ENCODE measurements at places on chromosomes 11 and 22.

GRCh38 chr22:41642331-41643110 lies 21.4 kb downstream of the XRCC6 start:
- no peak for DNase-seq

DNA sequence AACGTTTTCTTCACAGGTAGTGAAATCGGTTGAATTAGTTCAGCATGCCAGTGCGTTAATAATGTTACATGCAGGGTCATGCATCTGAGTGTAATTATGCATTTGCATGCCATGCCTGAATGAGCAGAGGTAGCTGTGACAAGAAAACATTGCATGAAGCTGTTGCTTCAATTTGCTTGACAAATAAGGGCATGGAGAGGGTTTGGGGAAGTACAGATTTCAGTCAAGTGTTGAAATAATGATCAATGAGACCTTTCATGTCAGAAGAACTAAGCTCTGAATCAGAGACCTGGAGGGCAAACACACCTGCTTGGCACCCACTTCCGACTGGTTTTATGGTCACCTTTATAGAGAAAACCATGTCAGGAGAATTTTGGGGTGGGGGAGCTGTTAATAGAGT lies 221.4 kb downstream of the DBX1 start:
- no peak for DNase-seq

DNA sequence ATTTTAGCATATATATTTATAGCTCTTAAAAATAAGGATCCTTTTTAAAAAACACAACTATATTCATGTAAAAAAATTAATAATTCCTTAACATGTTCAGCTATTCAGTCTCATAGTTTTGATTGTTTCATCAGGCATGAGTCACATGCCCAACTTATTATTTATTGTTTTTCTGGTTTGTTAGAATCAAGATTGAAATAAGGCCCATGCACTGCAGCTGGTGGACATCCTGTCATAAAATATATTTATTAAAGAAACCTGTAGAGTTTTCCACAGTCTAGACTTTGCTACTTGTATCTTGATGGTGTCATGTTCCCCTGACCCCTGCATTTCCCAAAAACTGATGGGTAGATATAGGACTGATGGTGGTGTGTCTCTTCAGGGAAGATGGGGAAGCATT lies 77.4 kb downstream of the PARVA start:
- DNase-seq = no peak

DNA sequence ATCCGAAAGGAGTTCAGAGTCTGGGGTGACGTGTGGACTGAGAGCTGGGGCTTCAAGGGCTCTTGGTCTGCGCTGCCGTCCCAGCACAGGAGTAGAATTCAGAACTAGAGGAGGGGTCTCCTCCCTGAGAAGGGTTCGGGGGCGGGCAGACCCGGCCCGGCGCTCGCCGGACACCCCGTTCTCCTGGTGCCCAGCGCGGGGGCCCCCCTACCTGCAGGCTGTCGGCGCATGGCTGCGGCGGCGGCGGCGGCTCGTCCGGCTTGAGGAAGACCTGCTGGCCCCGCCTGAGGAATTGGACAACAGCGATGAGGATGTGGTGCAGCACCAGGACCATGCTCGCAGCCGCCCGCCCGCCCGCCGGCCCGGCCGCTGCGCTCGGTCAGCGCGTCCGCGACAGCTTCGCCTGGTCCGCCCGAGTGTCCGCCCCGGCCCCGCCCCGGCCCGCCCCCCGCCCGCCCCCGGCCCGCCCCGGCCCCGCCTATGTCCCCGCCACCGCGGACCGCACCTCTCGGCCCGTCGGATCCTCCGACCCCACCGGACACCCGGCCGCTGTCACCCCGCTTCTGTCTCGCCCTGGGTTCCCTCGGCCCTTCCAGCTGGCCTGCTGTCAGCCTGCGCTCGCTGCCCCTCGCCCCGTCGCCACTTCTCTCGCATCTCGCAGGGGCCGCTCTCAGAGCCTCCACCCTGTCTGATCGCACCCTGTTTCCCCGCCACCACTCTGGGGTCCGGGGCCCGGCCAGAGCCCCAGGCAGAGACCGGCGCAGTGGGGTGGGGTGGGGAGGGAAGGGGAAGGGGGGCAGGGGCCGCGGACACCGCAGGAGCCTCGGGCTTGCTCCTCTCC lies 32.0 kb downstream of the PDE2A start:
- DNase-seq = peak; percentile 55

- DNase-seq = no peak
These were observed 74.6 kb upstream of the SEPTIN5 start for GRCh38 chr22:19639610-19640135.

DNA sequence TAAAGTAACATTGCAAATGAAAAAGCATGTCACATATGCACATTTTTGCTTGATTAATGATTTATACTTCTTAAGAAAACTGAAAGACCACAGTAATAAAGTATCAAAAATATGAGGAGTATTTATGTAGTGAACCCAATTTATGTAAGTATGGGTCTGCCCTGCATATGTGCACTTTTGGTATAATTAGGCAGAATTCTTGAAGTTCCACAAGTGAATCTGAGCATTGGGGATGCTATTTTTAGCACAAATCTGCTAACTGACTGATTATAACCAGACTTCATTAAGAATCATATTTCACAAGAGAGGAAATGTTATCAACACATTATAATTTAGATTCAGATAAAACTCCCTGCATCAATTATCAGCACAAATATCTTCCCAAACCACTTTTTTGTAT lies 407.1 kb upstream of the LRRC4C start:
- no peak for DNase-seq

GRCh38 chr11:82992223-82992622 lies 79.5 kb downstream of the RAB30 start:
- DNase-seq = no peak

- peak; percentile 46 for DNase-seq
These were observed 29.6 kb downstream of the CAT start for GRCh38 chr11:34468209-34468841.

DNA sequence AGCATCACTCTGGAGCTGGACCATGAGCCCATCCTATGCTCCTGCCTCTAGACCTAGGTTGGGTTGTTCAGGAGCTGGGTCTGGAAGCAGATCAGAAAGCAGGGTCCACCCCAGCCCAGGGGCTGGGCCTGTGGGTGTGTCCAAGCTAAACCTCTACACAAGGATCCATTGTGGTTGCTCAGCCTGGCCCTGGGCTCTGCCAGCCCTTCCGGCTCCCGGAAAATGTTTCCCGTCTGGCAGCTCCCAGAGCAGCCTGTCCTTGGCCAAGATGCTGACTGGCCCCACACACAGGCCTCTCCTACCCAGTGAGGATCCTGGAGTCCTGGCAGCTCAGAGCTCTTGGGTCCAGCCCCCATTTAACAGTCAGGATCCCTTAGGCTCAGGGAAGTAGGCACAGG lies 35.3 kb upstream of the FCHSD2 start:
- DNase-seq = no peak

DNA sequence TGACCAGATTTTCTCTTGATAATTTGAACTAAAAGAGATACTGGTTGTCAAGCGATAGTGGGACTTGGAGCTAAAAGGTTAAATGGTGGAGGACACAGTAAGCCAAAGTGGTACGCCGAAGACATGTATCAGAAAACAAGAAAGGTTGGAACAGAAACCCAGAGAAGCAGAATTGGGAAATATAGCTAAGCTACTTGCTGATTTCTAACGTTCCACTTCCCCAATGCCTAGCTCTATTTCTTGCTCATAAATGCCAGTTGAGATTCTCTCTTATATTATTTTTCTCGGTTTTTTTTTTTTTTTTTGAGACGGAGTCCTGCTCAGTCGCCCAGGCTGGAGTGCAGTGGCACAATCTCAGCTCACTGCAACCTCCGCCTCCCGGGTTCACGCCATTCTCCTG lies 12.7 kb downstream of the TMEM41B start:
- no peak for DNase-seq

All from activated T-cell treated with anti-CD3 and anti-CD28 coated beads, Interleukin-2, amount 50 U/mL, for 24 hours (primary cell).